NB4 (cell line): ENCODE measurements at places on chromosomes 3 and 15.
A peak's percentile ranks its signal among the peaks of the same experiment; 100 is the strongest.

DNA sequence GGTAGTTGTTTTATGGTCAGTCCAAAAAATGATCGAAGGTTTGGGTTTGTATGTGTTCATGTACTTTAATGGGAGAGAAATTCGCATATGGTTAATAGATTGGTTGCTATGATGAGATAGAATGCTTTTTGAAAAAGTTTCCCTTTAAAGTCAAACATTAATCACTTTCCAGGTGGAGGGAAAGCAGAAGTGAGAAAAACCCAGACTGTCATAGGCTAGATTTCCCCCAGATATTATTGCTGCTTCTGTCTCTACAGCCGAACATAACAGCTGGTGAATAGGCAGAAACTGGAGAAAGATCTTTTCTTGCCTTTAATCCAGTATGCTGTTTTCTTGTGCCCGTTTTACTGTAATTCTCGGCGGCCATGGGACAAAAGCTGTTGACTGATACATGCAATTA, 287.6 kb downstream of the SOX2 start:
- DNase-seq = no peak

GRCh38 chr3:41050144-41050543, 149.2 kb upstream of the CTNNB1 start:
- no peak for DNase-seq

DNA sequence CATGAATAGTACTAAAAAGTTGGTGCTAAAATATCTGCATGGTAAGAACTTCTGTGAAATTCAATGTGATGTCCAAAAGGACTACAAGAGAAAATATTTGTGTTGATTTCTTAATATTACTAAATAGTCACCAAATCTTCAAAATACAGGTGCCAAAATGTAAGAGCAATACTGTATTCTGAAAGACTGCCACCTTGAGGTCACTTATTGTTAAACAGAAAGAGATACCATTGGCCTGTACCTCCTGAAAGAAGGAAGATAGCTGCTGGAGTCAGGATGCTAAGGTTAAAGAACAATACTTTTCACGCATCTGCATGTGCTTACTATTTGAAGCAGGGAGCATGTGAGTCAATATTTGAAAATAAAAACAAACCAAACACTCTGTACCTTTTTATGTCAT, 72.0 kb upstream of the LSAMP start:
- peak; percentile 11 for DNase-seq

GRCh38 chr3:23668430-23668904, 137.3 kb upstream of the UBE2E1 start:
- no peak for DNase-seq

GRCh38 chr15:68197170-68197492, 8.0 kb downstream of the CALML4 start:
- no peak for DNase-seq

- peak; percentile 61 for DNase-seq
Observed at GRCh38 chr15:91257746-91258414, 157.8 kb downstream of the SV2B start.

GRCh38 chr3:108487439-108487838, 23.0 kb downstream of the MYH15 start:
- DNase-seq = no peak

- no peak for DNase-seq
Observed at GRCh38 chr15:61661791-61662190, 398.5 kb downstream of the VPS13C start.

DNA sequence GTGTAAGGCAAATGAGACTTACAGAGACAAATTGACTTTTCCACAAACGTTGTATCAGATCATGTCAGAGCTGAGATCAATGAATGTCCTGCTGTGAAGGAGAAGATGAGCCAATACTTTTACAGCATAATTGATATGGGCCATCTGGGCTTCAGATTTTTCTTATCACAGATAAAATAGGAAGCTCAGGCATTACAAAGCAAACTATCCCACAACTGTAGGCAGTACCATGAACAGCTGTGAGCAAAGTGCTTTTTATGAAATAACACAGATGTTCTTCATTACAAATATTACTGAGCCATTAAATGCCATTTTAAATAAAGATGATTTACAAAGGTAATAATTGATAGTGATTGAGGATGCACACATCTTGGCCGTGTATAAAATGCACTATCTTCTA, 852.3 kb downstream of the OTOL1 start:
- DNase-seq = no peak

DNA sequence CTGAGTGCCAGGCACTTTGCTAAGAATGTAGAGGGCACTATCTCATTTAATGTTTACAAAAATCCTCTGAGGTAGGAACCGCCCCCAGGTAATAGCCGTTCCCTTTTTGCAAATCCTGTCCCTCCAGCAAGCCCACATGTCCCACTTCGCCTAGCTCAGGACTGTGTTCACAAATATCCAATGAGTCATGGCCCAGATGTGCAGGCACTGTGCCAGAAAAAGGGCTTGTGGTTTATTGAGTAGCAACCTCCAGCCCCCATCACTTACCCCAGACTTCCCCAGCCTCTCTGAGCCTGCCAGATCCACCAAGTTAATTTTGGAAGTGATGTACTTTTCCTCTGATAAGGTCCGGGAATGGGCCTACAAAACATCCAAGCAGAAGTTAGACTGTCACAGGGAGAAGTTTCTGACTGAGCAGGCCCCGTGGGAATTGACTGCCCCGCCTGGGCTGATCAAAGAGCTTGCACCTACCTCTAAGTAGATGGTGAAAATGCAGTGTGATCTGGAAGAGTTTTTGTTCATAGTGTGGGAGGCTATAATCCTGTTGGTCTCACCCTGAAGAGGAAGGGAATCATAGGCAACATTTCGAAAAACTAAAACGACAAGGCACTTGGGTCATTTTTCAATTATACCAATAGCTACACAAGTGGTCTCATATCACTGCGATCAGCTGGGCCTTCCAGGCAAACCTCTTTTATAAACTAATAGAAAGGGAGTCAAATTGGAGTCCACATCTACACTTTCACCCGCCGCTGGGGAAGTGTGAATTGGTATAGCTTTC, 15.7 kb downstream of the KIF9 start:
- peak; percentile 96 for DNase-seq

DNA sequence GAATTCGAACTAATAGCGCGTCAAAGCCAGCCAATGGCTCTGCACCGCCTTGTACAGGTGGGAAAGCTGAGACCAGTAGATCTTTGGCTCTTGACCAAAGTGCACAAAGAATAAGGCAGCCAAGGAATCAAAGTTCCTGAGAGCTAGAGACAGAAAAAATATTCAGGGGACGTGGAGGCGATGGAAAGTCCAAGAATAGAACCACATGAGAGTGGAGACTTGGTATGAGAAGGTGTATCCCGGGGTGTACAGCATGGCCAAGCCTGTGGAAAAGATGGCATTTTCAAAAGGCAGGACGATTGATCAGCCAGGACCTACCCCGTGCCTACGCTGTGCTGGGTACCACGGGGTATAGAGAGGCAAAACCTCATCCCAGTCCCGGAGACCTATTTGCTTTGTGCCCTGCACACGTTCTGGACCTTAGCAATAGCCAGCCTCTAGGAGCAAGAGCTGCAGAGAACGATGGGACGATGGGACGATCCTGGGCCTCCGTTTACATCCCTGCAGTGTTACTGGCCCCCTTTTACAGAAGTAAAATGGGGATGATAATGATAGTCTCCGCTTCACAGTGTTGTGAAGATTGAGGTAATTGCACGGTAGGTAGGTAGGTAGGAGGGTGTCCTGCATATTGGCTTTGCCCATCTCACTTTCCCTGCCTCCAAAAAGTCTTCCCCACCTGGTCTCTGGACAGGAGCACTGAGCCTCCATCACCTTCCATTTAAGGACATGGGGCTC, 583 bp upstream of the RBSN start:
- no peak for DNase-seq

DNA sequence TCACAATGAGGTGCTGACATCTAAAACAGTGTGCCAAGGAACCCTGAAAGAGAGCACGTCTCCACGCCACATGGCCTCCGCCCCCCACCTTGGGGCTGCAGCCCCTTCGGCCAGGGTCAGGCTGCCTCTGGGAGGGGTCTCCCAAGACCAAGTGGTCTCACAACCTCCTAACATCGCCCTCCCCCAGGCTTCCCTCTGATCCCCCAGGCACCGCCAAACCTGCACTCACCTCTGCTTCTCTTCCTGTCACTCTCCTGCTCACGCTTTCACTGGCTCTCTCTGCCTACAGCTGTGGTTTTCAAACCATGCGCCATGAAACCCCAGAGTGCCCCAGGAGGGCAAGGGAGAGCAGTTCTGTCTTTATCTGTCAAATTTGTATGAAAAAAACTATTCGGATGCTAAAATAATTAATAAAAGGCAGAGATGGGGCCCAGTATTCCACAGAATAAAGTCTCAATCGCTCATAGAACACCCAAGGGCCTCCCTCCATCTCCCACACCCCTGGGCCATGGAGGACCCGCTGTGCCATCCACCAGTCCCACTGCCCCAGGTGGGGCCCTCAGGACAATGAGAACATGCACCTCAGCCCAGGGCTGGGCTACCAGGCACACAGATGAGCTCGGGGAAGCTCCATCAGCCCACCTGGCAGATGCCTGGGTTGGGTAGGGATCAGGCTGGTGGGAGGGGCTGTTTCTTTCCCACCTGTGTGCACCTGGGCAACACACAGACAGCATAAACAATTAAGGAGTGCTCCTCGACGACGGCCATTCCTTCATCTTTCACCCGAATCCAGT, 21.5 kb downstream of the CYFIP1 start:
- no peak for DNase-seq

GRCh38 chr3:56415652-56416051, 52.6 kb downstream of the ERC2 start:
- DNase-seq = no peak

DNA sequence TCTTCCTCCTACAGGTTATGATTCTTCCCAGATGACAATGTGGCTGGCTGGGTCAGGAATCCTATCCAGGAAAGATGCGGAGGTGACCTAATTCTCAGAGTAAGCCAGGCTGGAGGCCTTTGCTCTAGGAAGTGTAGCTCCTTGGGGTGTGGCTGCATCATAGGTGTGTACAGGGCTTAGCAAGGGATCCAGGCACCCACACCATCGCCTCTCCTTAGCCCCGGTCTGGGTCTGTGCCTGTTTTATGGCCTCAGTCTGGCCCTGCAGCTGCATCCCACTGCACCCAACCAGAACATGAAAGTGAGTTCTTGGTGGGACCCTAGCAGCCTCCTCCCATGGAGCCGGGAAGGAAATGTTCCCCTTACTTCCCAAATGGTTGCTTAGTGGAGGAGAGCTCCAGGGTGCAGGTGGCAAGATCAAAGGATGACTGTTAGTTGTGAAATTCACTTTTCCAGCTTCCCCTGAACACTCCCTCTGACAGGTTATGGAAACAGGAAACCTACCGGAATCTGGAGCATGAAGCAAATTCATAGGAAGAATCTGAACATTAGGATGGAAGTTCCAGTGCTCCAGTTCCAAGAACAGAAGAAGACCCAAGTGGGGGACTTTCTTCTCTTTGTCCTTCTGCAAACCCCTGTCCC, 2.7 kb upstream of the AMOTL2 start:
- no peak for DNase-seq

DNA sequence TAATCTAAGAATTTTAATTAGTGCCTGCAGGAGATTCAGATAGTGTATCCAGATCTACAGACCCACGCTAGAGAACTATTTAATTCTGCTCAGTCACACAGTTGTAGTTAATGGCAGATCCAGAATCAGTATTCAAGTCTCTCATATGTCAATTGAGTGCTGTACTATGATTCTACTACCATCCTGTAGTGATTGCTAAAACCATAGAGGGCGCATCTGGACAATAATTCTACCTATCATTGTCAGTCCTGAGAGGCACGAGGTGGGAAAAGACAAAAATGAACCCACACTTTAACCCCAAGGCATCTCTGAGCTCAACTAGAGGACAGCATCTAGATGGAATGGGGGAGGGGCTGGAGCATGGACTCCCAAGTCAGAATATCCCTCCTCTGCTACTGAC, 22.7 kb downstream of the DHX36 start:
- no peak for DNase-seq

GRCh38 chr15:92109191-92109873, 255.8 kb downstream of the SLCO3A1 start:
- no peak for DNase-seq

DNA sequence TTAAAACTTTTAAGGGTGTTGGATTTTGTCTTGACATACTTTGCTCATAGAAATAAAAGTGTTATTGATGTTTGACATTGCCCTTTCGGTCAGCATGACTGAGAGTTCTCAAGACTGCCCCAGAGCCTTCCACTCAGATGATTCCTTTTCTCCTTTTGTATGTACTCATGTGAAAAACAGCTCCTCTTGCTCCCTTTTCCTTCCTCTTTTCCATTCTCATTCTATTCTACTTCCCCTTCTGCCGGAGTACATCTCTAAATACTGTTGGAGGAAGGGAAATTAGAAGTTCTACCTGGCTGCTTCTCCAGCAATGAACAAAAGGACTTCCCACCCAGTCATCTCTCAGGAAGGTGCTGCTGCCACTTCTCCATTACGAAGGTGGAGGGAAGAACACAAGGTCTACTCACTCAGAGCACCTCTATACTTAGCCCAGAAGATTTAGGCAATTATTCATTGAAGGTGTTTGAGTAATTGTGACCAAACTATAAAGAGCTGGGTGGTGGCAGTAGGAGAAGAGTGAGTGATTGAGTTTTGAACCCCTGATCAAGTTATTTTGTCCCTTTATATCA, 163.8 kb upstream of the MBNL1 start:
- DNase-seq = peak; percentile 34
